ENCODE measurements at places on chromosomes 5 and 9. TPM values are rescaled to one million over a fixed set of nuclear protein-coding genes. Genes with fewer than 3 reads are reported as not detected.

- DNase-seq = no peak
- no peaks in the 10 kb centered on the region for H3K36me3 ChIP-seq
These were observed 27.0 kb downstream of the ANGPTL2 start for GRCh38 chr9:127095411-127095810.

DNA sequence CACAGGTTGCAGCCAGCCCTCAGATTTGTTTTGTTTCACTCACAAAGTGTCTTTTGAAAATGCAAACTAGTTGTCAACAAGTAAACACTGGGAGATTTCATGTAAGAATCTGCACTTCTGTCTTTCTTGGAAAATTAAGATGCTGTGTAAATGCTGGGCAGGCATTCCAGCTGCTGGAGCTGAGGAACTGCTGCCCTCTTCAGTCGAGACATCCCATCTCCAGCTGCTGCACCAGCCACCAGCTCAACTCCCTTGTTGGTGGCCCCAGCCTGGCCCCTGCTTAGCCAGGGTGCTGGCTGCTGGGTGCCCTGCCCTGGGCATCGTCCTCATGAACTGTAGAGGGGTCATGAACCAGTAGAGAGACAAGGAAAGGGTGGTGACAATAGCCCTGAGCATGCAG is 33.1 kb upstream of the AFAP1L1 start:
- no peaks in the 10 kb centered on the region for H3K27me3 ChIP-seq
- no peak overlapping the region for H3K4me3 ChIP-seq
- no peak for DNase-seq
- H3K36me3 ChIP-seq = peaks cover 35% of the 10 kb centered on the region

- no peak for DNase-seq
- no peak overlapping the region for H3K27ac ChIP-seq
- H3K4me3 ChIP-seq = no peak overlapping the region
- peaks cover 7% of the 10 kb centered on the region for H3K4me1 ChIP-seq
- no peaks in the 10 kb centered on the region for H3K27me3 ChIP-seq
- H3K36me3 ChIP-seq = peaks cover 5% of the 10 kb centered on the region
These were observed 100.1 kb upstream of the LRRTM2 start for GRCh38 chr5:138975098-138975847.

GRCh38 chr5:59661311-59661710 is 232.2 kb downstream of the PDE4D start:
- no peaks in the 10 kb centered on the region for H3K27me3 ChIP-seq
- DNase-seq = no peak
- H3K36me3 ChIP-seq = no peaks in the 10 kb centered on the region
- H3K4me3 ChIP-seq = no peak overlapping the region

GRCh38 chr9:84600739-84601138 is 68.8 kb upstream of the NTRK2 start:
- peaks cover 47% of the 10 kb centered on the region for H3K27me3 ChIP-seq
- H3K27ac ChIP-seq = no peak overlapping the region
- H3K36me3 ChIP-seq = no peaks in the 10 kb centered on the region
- no peak overlapping the region for H3K4me3 ChIP-seq

GRCh38 chr5:66818935-66819328 is 222.7 kb downstream of the MAST4 start:
- H3K27ac ChIP-seq = no peak overlapping the region
- no peaks in the 10 kb centered on the region for H3K4me1 ChIP-seq
- no peak for DNase-seq
- H3K36me3 ChIP-seq = no peaks in the 10 kb centered on the region

RNF183 gene
- total RNA-seq = 1.5 TPM

GRCh38 chr9:90057361-90057760 is 452.5 kb downstream of the GADD45G start:
- DNase-seq = no peak
- H3K4me1 ChIP-seq = no peaks in the 10 kb centered on the region
- H3K27ac ChIP-seq = no peak overlapping the region
- no peak overlapping the region for H3K4me3 ChIP-seq
- H3K36me3 ChIP-seq = no peaks in the 10 kb centered on the region
